ENCODE measurements at places on chromosomes 13 and 19.

GRCh38 chr19:58279042-58279924, 528 bp downstream of the ZNF8 start:
- DNase-seq: peak; percentile 37

GRCh38 chr13:29679396-29680053, 84.0 kb upstream of the SLC7A1 start:
- DNase-seq: no peak

- DNase-seq: no peak
Observed at GRCh38 chr13:36925603-36926002, 5.6 kb upstream of the SMAD9 start.

DNA sequence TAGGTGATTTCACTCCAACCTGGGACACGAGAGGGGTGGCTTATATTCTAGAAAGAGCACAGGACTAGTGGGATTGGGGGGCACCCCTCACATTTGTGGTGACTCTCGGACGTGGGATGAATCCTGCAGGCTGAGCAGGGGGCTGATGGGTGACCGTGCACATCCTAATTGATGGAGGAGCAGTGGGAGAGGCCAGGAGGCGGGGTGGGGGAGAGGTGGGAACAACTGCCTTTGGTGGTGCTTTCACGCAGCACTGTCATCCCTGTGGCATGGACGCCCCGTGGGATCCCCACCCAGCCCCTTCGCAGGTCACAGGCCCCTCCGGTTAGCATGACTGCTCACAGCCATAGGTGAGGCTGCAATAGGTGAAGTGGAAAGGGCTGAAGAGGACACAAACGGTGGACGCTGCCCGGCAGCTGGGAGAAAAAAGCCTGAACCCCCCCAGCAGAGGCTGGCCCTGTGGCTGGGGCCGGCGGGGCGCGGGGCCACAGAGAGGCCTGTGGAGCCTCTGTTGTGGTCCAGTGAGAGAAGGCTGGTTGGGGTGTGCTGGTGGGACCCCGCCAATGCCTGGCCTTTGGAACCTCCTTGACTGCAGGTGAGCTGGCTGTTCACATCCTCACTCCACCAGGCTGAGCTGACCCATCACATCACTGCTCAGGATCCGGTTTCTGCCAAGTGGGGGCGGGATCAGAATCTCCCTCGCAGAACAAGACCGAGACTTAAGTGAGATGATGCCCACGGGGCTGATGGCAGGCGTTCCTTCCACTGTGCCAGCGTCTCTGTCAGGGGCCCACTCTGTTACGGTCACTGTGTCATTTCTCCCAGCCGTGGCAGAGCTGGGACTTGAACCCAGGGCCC, 325.4 kb downstream of the TEX29 start:
- DNase-seq: no peak

DNA sequence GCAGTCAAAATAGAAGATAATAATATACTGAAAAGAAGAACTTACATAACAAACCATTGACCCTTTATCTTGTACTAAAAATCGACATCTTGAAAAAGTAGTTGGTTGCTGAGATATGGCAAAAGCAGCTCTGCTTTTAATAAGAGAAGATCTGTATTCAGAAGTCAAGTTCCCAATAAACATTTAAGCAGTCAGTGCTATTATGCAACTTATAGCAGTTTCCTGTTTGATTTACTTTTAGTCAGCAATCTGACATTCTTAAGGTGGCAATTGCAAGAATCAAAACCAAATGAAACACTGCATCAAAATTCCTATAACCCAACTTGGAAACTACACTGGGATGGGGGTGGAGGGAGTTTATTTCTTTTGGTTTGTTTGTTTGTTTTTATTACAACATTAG, 165.5 kb downstream of the TBC1D4 start:
- no peak for DNase-seq

GRCh38 chr19:4678881-4679790, 9.0 kb upstream of the MYDGF start:
- DNase-seq: no peak

- no peak for DNase-seq
Observed at GRCh38 chr13:30431269-30431940, 9.1 kb downstream of the UBE2L5 start.

GRCh38 chr13:38965281-38965680, 25.4 kb downstream of the STOML3 start:
- no peak for DNase-seq

- DNase-seq: no peak
Observed at GRCh38 chr13:58949646-58950045, 1214.1 kb downstream of the DIAPH3 start.

- no peak for DNase-seq
Observed at GRCh38 chr13:78103936-78104335, 185.3 kb upstream of the EDNRB start.

GRCh38 chr19:35715981-35716800, 1.6 kb upstream of the KMT2B start:
- DNase-seq: peak; percentile 52

DNA sequence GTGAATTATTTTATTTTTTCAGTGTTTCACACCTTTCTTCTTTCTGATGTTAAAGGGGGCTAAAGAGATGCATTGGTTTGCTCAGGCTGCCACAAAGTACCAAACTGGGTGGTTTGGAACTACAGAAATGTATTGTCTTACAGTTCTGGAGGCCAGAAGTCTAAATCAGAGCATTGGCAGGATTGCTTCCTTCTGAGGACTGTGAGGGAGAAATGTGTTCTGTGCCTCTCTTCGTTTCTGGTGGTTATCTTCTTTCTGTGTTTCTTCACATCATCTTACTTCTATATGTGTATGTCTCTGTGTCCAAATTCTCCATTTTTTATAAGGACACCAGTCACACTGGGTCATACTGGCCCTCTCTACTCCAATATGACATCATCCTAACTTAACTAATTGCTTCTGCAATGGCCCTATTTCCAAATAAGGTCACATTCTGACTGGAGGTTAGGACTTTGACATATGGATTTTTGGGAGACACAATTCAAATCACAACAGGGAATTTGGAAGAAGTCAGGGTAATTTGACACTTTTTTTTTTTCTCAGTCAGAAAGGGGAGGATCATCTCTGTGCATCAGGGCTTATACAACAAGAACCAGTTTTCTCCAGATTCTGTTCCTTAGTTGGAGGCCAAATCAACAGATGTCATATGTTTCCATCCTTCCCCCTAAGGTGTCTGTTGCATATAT, 188.2 kb downstream of the KCNRG start:
- DNase-seq: no peak

GRCh38 chr13:24687611-24688010, 7.4 kb downstream of the ATP12A start:
- DNase-seq: no peak

DNA sequence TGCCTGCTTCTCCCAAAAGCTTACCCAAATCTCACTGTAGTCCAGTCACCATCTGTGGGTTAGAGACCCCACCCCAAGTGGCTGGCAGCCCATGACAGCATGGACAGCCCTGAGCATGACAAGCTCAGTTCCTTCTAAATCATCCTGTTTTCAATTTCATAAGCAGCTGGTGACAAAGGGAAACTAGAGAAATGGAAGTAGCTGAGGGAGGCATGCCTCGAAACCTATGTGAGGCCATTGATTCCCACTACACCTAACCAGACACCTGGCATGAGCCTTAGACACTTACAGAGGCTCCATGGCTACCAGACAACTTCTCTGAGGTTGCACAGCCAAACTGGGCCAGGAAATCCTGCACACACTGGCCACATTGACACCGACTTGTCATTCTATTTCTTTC, 56.2 kb downstream of the ABCC4 start:
- no peak for DNase-seq

DNA sequence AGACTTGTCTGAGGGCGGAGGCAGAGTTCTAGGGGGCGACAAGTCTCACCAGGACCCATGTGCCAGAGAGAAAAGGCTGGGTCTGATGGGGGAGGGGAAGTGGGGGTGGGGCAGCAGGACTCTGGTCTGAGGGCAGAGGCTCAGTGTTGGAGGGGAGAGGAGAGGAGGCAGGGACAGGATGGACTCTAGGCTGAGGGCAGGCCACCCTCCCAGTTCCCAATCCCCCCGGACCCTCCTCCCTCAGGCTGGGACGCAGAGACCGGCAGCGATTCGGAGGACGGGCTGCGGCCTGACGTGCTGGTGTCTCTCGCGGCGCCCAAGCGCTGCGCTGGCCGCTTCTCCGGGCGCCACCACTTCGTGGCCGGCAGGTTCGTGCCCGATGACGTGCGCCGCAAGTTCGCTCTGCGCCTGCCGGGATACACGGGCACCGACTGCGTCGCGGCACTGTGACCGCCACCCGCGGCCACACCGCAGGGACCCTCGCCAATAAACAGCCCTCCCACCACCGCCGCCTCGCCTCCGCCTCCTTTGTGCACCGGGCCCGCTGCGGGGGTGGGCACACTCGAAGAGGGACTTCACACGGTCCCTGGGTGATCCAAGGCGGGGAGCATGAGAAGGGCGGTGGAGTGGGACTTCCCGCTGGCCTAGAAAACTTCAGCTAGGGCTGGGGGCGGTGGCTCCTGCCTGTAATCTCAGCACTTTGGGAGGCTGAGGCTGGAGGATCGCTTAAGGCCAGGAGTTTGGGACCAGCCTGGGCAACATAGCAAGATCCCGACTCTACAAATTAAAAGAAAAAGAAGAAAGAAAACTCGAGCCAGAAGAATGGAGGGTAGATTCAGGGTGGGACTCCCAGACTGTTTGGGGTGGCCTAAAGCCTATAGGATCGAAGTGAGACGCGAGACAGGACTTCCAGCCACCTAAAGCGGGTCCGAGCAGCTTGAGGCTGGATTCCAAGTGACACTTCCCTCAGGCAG, 703 bp upstream of the CILP2 start:
- no peak for DNase-seq

- DNase-seq: no peak
Observed at GRCh38 chr19:53086949-53087348, 16.3 kb downstream of the ZNF160 start.

DNA sequence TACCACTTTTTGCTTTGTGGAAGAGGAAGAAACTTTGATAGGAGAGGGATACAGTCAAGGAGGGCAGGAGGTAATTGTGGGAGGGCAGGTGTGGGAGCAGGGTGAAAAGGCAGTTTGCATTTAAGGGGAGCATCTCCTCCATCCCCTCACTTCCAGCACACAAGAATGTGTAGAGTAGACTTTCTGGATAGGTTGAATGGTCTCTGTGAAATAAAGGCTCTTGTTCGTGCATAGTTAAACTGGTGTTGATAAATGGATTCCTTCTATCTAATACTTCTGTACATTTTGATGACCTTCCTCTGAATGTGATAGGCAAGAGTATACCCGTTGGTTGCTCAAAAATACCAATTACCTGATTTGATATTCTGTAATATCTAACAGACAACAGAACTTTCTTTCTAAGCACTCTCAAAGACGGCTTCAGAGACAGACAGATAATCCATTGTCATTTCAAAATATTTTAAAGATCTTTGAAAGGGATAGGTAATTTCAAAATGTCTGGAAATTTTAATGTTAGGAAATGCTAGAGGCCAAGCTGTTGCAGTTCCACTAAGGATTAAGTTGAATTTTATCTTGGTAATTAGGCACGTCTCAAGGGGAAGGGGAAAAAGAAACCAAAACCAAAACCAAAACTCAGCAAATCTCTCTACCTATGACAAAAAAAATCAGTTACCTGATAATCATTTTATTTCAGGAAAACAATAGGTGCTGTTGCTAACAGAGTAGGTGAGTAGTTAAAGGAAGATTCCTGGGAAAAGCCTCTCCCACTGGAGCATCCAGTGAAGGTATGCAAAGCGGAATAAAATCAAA, 302.6 kb downstream of the COG6 start:
- DNase-seq: no peak

DNA sequence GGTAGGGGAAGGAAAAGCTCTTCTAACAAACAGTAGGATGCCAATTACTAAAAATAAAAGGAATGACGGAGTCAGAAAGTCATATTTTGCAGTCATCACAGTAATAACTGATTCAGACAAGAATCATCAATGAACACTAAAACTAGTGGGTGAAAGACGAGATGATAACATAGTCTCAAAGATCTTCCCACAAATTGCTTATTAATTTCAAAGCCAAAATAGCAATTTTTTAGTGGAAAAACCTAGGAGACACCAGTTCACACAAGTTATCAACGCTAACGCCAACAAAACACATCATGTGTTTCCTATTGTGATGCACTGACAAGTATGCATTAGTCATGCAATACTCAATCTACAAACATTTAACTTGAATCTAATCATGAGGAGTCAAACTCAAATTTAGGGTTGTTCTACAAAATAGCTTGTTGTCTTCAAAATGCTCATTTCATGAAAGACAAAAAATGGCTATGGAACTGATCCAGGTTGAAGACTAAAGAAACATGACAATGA, 18.6 kb downstream of the ZNF233 start:
- DNase-seq: no peak

- no peak for DNase-seq
Observed at GRCh38 chr19:40872209-40872608, 9.8 kb downstream of the CYP2A7 start.
